Left lung (tissue), 14 donors: ENCODE measurements at places on chromosomes 4 and X.

GRCh38 chr4:176302283-176303275 lies 17.2 kb upstream of the SPCS3 start:
- no peak for DNase-seq

DNA sequence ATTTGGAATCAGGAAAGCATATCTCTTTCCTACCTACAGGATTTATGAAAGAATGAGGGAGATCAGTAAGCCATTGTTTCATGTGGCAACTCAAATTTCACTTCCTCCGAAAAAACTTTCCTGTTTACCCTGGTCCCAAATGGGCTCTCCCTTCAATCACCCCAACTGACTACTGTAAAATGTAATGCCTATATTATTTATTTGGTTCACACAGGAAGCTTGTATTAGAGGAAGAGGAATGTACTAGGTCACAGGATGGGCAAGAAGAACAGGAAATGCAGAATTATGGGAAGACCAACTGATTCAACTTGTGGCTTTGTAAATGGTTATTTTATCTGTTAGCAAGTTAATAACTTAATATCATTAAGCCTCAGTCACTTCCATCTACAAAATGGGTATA lies 23.1 kb downstream of the COL4A6 start:
- DNase-seq: no peak

DNA sequence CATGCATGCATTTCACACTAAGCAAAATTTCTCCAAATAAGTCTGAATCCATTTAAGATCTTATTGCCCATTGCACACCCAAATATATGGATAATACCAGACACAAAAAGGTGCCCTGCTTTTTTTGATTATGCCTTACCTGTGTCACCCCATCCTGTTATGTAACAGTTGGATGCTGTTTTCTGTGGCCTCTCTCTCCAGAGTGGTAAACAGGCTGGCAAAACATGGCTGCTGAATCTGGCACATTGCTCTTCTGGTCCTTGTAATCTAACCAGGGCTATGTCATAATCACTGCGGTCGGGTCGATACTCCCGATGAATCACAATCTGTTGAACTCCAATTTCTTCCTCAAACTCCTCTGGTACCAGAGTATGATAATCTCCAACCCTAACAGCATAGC lies 70.1 kb downstream of the PRSS12 start:
- DNase-seq: no peak

- no peak for DNase-seq
These were observed 39.8 kb upstream of the ATOH1 start for GRCh38 chr4:93788712-93789111.

- DNase-seq: no peak
These were observed 142.9 kb downstream of the PTTG2 start for GRCh38 chr4:38102957-38103588.

DNA sequence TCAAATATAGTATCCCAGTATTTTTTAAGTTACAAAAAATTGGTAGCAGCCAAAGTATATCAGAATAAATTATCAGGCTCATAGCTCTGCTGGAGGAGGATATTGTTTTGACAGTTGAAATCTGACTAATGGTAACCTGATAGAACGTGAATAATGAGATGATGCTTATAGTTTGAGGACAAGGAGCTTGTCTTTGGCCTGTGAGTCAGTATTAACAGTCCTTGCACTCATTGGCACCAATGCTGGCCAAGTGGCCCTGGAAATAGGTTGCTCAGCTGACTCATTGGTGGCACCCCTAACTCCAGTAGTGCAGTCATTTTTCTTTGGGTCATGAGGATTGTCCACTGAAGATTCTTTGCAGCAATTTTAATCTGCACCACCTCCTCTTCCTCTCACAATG lies 203.3 kb upstream of the JADE1 start:
- DNase-seq: no peak

DNA sequence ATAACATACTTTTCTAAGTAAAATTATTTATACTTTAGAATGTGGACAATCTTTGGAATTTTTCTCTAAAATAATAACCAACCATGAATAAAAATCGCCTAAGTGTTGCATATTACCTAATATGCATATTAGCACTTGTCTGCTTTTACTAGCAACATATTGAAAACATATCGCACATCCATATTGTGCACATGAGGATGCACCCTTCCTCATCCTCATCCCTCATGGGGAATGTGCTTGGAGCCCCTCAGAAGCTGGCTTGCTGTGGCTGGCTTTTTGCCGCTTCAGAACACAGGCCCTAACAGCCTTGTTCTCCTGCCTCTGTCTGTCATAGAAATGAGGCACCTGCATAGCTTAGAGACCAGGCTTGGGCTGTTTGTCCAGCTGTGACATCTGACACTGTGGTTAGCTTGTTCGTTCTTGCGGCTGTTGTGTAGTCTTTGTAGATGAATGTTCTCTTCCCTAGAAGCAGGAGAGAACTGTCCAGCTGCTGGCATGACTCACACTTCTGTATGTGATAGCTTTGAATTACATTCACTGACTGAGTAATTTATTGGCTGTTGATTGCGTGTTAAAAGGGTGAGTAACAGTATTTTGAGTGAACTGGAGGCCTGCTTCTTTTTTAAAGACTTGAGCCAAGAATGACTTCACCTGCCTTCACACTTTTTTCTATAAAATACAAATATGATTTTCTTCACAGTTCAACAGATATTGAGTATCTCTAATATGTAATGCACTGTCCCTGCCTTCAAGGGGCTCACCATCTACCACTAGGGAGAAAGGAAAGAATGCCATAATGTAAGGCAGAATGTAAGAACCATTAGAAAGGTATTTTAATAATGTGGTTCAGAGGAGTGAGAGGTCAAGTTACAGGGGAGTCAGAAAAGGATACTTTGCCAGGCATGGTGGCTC lies 81.9 kb downstream of the HMGB2 start:
- DNase-seq: no peak

GRCh38 chr4:125728568-125728967 lies 413.8 kb downstream of the FAT4 start:
- DNase-seq: no peak

GRCh38 chrX:429266-429825 lies 42.6 kb upstream of the PPP2R3B start:
- no peak for DNase-seq

DNA sequence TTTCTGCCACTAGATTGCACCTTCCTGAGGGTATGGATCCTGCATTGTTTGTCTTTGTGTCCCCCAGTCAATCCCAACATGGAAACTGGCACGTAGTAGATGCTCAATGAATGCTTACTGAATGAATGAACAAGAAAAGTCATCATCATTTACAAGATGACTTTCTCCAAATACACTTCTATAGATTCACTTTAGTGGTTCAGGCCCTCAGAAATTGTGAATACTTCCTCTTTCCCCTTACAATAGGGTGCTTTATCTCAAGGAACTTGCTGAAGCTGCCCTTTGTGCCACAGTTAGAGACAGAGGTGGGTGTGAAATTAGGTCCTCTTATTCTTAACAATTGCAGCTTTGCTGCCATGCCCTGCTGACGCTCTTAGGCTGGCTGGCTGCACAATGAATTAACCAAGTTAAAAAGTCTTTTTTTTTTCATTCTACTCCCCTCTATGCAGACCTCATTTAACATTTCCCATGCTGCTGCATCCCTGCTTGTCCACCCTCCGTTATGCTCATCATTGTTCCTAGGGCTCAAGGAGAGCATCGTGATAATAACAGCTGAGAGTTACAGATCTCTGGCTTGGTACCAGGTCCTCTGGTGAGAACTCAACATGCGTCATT lies 108.0 kb upstream of the ZNF518B start:
- DNase-seq: no peak

DNA sequence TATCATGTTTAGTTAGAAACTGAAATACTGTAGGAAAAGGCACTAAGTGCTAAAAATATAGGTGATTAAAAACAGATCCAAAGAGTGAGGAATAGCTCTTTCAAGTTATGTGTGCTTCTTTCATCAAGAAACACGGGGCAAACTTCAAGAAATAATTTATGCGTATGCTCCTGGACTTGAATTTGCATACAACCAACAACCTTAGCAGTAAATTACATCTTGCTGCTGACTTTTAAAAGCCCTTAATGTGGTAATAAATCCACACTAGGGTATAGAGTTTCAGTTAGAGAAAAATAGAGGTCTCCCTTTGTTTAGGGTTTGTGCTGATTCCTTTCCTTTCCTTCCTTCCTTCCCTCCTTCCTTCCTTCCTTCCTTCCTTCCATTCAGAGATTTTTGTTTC lies 94.5 kb upstream of the GC start:
- no peak for DNase-seq

- DNase-seq: no peak
These were observed 208.1 kb downstream of the GBA3 start for GRCh38 chr4:22900876-22901275.

DNA sequence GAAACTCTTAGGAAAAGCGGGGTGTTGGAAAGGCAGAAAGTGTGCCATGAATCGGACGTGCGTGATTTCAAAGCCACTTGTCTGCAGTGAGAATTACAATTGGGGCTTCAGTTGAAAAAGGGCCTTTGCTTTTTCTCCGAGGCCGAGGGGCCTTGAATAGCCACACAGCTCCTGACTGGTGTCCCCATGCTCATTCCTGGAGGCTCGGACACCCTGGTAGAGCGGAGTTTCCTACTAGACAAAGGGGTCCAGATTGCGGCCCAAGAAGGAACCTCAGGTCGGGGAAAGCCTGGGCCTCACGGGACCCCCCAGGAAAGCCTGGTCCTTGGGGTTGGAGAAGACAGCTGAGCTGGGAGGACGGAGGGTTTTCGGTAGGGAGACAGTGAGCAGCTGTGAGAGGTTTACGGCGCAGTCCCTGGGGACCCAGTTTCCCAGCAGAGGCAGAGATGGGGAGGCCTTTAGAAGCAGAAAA lies 3.0 kb upstream of the SHOX start:
- no peak for DNase-seq

GRCh38 chr4:169154121-169154520 lies 116.6 kb downstream of the SH3RF1 start:
- no peak for DNase-seq

- DNase-seq: no peak
These were observed 96.0 kb downstream of the EFHC2 start for GRCh38 chrX:44247468-44247867.

DNA sequence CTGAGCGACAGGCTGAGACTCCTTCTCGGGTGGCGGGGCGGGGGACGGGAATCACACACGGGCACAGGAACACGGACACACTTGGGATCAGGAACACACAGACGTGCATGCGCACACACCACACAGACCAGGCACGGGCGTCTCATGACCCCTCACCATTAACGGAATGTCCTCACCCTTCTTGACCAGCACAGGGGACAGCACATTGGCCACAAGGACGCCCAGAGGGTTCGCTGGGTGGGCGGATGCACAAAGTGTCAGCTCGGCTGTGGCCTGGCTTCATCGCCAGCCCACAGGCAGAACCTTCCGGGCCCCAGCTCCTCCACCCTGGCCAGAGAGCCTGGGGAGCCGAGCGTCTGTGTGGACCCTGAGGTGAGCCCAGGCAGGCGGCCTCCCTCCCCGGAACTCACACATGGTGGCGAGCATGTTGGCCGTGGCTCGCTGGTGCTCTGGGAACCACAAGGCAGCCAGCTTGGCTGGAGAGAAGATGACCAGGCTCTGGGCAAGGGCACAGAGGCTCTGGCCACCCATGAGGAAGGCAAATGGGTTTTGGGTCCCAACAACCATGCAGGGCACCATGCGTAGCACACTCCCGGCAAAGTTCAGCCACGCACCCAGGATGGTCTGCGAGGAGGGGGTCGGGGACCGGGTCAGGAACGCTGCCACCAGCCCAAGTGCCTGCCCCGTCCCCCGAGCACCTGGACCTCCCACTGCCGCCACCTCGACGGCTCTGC lies 3.1 kb downstream of the SLC49A3 start:
- no peak for DNase-seq

DNA sequence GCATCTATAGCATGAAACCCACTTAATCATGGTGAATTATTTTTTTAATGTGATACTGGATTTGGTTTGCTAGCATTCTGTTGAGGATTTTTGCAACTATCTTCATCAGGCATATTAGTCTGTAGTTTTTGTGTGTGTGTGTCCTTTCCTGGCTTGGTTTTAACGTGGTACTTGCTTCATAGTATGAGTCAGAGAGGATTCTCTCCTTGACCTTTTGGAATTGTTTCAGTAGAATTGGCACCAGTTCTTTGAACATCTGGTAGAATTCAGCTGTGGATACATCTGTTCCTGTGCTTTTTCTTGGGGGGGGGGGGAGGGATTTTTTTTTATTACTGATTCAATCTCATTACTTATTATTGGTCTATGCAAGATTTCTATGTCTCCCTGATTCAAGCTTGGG lies 232.0 kb upstream of the KLF8 start:
- DNase-seq: no peak

GRCh38 chrX:151828439-151829080 lies 84.1 kb upstream of the MAGEA4 start:
- DNase-seq: no peak

GRCh38 chrX:123731258-123731986 lies 1.4 kb downstream of the THOC2 start:
- DNase-seq: peak; percentile 16

GRCh38 chrX:356385-357034 lies 30.2 kb downstream of the PPP2R3B start:
- DNase-seq: peak; percentile 43

DNA sequence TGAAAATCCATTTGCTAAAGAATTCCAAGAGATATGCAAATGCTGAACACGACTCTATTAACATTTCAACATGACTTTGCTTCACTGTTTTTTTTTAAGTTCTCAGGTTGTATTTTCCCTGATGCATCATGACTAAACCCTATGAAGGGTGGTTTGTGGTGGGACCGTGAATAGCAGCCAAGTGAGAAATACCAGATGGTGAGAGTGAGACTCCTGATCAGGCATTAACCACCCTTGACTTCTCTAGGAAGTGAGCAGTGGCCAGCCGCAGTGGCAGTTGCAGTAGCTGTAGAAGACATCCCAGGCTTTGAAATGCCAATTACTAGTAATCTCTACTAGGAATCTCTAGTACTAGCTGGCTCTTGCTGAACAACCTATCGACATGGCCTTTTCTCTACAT lies 383.4 kb downstream of the FAM133A start:
- DNase-seq: no peak

DNA sequence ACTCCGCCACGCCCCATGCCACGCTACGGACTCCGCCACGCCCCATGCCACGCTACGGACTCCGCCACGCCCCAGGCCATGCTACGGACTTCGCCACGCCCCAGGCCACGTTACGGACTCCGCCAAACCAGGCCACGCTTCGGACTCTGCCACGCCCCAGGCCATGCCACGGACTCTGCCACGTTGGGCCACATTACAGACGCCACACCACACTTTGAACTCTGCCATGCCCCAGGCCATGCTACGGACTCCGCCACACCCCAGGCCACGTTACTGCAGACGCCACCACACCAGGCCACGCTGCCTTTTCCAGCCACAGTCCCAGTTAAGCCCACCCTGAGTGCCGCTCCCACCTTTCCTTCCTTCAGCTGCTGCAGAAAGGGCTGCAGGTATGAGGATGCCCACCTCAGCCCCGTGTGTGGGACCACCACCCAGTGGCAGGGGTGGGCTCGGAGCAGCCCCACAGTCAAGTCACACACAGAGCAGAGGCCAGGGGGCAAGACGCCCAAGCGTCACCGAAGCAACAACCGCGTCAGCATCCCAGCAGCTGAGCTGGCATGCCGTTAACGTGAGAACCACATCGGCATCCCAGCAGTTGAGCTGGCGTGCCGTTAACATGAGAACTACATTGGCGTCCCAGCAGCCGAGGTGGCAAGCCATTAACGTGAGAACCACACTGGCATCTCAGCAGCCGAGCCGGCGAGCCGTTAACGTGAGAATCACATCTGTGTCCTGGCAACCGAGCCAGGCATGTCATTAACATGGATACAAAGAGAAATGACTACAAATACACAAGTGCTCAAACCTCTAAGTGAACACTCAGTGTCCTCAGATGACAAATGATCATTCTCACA lies 26.4 kb downstream of the GAK start:
- no peak for DNase-seq

- no peak for DNase-seq
These were observed 181.7 kb upstream of the IGFBP7 start for GRCh38 chr4:57291911-57292310.

GRCh38 chr4:4609622-4610334 lies 67.9 kb upstream of the STX18 start:
- no peak for DNase-seq
